Astrocyte (in vitro differentiated cells and primary cell): ENCODE measurements at places on chromosomes 5 and 9.
A peak's percentile ranks its signal among the peaks of the same experiment; 100 is the strongest.

- DNase-seq, result peak; percentile 78
Measured at GRCh38 chr9:127506814-127507750, 55.8 kb downstream of the LRSAM1 start.

DNA sequence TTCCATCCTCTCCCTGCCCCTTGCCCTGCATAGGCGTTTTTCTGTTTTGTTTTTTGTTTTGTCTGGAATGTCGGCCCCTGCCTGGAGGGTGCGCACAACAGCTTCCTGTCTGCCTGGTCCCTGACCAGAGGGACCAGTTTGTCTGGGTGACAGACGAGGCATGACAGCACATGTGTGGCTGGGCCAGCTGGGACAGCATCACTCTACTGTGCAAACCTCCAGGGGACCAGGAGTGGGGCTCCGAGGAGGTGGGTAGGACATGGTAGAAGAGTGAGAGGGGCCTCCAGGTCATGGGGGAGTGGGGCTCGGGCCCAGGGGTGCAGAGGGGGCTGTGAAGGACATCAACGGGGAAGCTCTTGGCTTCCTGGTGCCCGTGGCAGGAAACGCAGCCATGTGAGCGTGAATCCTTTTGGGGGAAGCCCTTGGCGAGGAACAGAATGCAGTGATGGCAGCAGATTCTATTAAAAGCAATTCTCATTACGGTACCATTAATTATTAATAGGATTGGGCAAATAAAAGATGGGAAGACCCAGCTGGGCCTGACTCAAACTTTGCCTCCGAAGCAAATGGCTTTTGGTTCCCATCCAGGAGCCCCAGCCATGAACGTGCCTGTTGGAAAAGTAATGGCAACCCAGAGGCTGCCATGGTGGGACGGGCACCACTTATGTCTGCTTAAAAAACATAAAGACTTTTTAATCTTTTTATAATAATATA, 184.4 kb upstream of the IER5L start:
- no peak for DNase-seq

DNA sequence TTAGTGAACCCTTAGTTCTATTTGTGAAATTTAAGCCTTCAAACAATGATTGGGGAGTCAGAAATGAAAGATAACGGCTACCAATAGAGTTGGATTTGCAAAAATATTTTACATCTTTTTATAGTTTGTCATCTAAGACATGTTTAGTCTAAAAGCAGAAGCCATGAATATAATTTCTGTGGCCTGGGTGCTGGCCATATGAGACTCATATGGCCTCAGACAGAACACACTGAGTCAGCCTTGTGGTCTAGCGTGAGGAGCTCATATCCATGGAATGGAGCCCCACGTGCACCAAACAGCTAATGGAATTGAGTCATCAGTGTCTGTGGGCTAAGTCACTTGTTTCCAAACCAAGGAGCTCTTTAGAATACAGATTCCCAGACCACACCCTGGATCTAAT, 240.7 kb upstream of the NREP start:
- DNase-seq, result peak; percentile 100

DNA sequence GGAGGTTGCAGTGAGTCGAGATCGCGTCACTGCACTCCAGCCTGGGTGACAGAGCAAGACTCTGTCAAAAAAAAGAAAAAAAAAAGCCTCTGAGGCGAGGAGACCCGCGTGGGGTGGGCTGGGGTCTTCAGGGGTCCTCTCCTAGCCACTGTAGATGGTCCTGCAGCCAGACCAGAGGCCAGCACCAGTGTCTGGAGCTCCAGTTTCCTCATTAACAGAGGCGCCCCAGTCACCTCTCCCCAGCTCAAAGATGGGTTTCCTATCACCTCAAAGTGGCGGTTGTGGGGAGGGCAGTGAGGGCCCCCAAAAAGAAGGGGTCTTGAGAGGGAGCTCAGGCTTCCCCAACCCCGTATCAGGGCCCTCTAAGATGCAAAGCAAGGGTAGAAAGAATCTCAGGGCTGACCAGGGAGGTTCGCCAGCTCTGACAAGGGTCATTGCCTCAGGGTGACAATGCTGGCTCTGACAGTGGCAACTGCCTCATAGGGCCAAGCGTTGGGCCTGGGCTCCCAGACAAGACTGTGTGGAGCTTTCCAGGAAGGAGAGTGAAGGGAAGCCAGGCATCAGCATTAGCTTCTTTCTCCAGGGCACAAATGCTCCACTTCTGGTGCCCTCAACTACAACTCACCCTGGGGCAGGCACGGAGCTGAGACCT, 15.0 kb downstream of the STK10 start:
- DNase-seq, result no peak

DNA sequence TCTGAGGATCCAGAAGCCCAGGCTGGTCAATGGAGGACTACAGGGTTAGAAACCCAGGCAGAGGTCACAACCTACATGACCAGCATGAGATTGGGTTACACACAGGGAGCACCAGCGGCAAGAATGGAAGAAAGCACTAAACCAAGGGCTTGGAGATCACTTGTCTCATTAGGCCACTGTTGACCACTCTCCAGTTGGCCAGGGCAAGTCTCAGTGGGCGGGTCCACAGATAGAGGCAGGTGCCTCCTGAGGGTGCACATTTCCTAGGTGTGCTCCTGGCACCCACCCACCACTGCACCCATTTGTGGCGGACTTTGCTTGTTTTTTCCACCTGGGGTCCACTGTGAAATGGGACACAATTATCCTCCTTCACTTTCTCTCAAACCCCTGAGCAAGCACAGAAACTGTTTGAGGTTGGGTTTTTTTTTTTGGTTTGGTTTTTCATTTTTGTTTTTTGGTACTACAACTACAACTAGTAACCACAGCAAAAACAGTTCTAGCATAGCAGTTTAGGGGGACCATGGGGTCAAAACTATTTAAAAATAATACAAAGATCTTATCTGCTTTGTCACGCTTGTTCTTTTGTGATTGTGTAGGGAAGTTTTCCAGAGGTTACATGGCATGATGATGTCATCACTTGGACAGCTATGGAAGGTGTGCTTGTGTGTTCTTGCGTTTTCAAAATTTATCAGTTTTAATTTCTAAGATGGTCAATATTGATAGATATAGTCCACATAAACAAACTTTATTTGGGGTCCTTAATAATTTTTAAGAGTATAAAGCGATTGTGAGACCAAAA, 6.1 kb downstream of the NPR2 start:
- DNase-seq, result peak; percentile 18

GRCh38 chr9:96615411-96615810, 4.2 kb downstream of the CDC14B start:
- DNase-seq, result no peak

- DNase-seq, result peak; percentile 21
Measured at GRCh38 chr5:77906806-77907205, 130.7 kb upstream of the TBCA start.

DNA sequence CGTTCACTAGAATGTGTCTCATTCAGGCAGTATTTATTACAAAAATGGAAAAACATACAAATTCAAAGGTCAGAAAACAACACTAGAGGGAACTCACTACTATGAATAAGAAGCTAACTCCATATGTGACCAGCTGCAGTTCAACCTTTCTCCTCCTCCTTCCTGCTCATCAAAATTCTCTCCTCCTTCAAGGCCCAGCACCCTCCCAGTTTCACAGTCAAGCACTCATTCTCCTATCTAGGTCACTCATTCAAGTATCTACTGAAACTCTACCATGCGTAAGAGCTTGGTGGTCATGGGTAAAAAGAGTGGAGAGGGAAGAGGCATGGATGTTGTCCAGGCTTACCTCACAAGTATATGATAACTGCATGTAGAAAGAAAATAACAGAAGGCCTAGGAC, 27.7 kb downstream of the ECPAS start:
- DNase-seq, result no peak

- peak; percentile 49 for DNase-seq
Measured at GRCh38 chr5:133265720-133266526, 214.1 kb downstream of the HSPA4 start.

DNA sequence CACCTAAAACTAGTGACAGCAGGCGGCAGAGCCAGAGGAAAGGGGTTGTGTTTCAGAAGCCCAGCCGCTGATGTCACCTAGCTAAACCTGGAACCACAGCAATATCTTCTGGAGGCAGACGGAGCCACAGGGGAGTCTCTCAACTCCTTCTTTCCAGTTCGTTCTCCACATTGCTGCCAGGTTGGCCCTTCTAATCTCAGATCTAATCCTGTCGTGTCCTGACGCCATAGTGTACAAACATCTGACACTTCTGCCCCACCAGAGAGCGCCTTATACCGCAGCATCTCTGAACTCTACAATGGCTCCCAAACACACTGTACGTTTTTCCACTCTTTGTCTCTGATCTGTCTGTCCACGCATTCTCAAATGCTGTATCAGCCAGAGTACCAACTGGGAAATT, 240.0 kb downstream of the SMARCA2 start:
- no peak for DNase-seq
